ENCODE measurements at places on chromosomes 11 and 22. TPM values are rescaled to one million over a fixed set of nuclear protein-coding genes. Genes with fewer than 3 reads are reported as not detected.

The RASSF10 gene
- total RNA-seq: 0.75 TPM

The FADS2 gene
- total RNA-seq: 89.7 TPM

The TSPAN4 gene
- total RNA-seq: 95.1 TPM

The INS gene
- total RNA-seq: 2.1 TPM

DNA sequence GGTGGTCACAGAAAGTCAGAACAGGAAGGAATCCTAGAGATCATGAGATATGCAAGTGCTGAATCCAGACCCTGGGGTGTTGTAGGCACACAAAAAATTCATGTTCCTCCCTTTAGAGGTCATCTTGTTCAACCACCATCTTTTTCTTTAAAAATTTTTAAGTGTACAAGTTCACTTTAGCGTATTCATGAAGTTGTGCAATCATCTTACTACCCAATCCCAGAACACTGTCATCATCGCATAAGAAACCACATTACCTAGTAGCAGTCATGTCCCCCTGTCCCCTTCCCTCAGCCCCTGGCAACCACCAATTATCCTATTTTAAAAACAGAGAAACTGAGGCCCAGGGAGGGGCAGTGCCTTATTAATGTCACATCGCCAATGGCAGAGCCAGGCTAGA, 20.3 kb upstream of the WNT11 start:
- no peak for DNase-seq

GRCh38 chr22:43881091-43882061, 10.4 kb downstream of the PNPLA5 start:
- peak; percentile 46 for DNase-seq

DNA sequence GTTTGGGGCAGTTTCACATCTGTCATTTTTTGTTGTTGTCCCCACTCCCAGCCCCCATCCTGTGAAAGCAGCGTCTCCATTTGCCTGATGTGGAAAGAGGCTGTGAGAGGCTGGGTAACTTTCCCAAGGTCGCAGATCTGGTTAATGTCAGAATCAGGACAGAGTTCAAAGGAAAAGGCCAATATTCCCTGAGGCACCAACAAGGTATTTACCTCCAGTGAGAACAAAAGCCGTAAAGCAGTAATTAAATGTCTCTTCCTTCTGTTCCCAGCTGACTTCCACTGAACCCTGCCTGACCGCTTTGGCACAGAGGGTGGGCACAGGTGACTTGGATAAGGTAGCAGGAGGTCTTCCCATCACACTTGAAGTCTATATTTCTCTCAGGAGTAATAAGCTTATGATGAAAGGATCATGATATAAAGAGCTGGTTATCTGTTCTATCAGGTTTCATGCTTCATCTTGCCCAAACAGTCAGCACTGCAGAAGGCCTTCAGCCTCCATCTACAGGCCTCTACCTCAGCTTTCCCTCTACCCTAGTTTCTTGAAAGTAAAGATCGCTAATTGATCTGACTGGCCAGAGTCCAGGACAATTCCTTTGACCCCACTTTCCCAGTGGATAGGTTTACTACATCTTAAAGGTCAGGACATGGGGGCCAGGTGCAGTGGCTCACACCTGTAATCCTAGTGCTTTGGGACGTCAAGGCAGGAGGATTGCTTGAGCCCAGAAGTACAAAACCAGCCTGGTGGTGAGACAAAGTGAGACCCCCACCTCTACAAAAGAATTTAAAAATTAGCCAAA, 9.4 kb downstream of the C11orf91 start:
- DNase-seq: no peak

GRCh38 chr11:133347988-133348387, 184.3 kb downstream of the OPCML start:
- no peak for DNase-seq

GRCh38 chr22:30882184-30882717, 86.3 kb downstream of the MORC2 start:
- DNase-seq: peak; percentile 38

GRCh38 chr11:48170241-48171233, 46.1 kb upstream of the OR4B1 start:
- DNase-seq: no peak

DNA sequence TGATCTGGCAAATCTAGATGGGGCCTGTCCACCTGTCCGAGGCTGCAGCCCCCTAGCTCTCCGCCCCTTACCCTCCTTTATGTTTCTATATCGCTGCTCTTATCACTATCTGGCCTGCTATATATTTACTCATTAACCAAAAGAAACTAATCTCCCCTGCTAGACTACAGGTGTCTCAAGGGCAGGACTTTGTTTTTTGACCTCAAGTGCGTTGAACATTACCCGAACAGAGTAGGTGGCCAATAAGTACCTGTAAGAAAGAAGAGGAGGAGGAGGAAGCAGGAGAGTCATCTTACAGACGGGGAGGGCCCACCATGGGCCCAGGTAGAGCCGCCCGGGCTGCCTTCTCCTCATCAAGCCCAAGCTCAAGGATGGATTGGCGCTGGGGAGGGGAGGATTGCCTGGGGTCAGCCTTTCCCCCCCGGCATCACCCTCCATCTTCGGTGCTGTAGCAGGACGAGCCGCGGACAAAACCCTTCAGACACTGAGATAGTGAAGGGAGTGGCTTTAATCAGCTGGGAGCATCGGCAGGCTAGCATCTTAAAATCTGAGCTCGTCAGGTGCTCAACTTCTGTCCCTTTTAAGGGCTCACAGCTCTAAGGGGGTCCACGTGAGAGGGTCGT, 1.2 kb upstream of the P2RY6 start:
- DNase-seq: no peak

DNA sequence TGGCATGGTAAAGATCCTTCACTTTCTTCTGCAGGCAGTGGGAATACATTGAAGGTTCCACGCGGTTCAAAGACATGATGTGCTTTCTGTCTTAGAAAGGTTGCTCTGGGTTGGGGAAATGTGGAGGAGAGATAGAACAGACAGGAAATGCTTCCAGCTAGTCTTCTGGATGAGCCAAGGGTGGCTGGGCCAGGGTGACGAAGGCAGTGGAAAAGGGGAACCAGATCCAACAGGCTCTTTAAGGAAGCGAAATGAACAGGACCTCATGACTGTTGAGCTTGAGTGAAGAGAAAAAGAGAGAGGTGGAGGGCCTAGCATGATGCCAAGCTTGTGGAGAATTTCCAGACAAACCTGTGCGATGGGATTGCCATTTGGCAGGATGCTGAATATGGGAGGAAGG, 56.4 kb upstream of the LMO1 start:
- DNase-seq: peak; percentile 19

GRCh38 chr11:34203377-34203871, 98.0 kb downstream of the NAT10 start:
- DNase-seq: no peak

GRCh38 chr11:112302226-112302868, 41.7 kb upstream of the PLET1 start:
- no peak for DNase-seq

DNA sequence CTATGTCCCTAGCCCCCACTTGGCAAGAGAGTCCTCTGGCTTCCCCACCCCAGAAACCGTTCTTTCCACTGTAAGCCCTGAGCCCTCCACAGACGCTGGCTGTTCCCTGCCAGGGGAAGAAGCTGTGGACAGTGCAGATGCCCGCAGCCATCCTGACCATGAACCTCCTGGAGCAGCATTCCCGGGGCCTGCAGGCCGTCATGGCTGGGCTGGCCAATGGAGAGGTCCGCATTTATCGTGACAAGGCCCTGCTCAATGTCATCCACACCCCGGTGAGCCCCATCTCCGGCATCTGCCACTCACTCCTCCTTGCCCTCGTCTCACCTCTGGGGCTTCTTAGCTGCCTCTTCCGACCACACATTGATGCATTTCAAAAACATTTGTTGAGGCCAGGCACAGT, 13.2 kb downstream of the BBS1 start:
- no peak for DNase-seq

GRCh38 chr11:134625151-134625550, 213.1 kb upstream of the B3GAT1 start:
- no peak for DNase-seq
